ENCODE measurements at places on chromosomes 6 and 20. TPM values are rescaled to one million over a fixed set of nuclear protein-coding genes. Genes with fewer than 3 reads are reported as not detected.

SRPK1 gene
- 14.2 TPM for polyA plus RNA-seq

NOX3 gene
- polyA plus RNA-seq: not detected

NAPB gene
- 3.4 TPM for polyA plus RNA-seq

ID1 gene
- polyA plus RNA-seq: 131 TPM

PEDS1 gene
- 14.3 TPM for polyA plus RNA-seq

BHLHE23 gene
- polyA plus RNA-seq: not detected

RNF144B gene
- 6.5 TPM for polyA plus RNA-seq

MACROD2 gene
- polyA plus RNA-seq: 1.5 TPM

NELFE gene
- 35.0 TPM for polyA plus RNA-seq

Data from spleen (tissue), 13 donors.